Glomerular endothelial cell (primary cell): ENCODE measurements at places on chromosomes 12 and 14. TPM values are rescaled to one million over a fixed set of nuclear protein-coding genes. Genes with fewer than 3 reads are reported as not detected.
A peak's percentile ranks its signal among the peaks of the same experiment; 100 is the strongest.

- no peak for DNase-seq
Measured at GRCh38 chr12:116400636-116401372, 123.3 kb upstream of the MED13L start.

GRCh38 chr12:116257215-116257614 is 20.3 kb downstream of the MED13L start:
- DNase-seq = no peak

Gene FOXA1
- 0.44 and 3.3 TPM in 2 replicates for total RNA-seq

DNA sequence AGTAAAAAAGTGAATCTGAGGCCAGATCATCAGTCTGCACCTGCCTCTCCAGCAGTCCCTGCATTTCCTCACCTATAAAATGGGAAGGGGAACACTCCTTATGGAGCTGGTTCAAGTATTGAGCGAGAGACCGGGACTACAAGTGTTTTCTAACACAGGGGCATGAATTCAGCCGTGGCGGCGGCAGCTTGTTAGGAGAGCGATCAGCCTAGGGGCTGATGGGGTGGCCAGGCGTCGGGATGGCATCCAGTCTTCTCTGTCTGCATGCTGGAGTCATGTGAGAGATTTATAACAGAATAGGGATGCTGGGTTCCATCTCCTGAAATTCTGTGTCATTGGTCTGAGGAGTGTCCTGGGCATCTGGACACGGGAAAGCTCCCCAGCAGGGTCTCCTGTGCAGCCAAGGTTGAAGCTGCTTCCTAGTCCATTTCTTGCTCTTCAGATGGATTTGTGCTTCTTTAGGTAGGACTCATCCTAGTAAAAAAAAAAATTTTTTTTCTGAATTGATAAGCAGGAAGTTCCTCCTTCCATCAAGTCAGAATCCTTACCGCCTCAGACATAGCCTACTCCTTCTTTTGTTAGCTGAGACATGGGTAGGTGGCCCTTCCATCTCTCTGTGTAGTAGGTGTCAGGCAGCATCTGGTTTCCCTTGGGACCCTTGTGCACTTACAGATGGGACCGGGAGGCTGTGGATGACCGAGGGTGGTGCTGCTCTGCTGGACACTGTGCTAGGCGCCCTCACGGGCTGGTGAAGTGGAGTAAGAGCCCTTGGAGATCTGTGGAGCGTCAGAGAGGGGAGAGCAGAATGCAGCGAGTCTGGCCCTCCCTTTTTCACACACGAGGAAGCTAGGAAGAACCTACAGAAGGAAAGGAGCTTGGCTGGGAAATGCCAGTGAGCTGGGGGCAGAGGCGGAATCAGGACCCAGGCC is 146.7 kb downstream of the TSPAN9 start:
- no peak for DNase-seq

GRCh38 chr14:47619392-47619791 is 56.0 kb downstream of the MDGA2 start:
- DNase-seq = no peak

GRCh38 chr14:74906925-74907521 is 16.0 kb downstream of the RPS6KL1 start:
- DNase-seq = no peak

- DNase-seq = no peak
Measured at GRCh38 chr12:110639336-110640141, 25.6 kb downstream of the TCTN1 start.

DNA sequence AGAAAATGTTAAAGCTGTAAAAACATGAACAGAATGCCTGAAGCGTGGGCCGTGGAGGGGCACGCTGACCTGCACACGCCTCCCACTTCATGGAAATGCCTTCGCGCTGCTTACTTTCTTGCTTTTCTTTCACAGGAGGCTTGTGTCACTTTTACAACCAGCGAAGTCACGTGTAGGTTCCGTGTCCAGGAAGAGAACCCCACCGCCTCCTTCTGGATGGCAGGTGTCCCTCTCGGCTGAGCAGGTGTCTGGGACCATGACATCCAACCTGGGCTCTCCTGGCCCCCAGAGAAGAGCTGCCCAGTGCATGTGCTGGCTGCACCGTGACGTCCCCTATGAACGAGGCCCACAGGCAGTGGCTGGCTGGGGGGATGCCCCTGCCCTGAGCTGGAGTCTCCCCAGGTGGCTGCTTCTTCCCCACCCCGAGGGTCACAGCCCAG is 345.0 kb upstream of the SFSWAP start:
- DNase-seq = no peak

- DNase-seq = no peak
Measured at GRCh38 chr12:76688631-76689030, 75.3 kb upstream of the ZDHHC17 start.

DNA sequence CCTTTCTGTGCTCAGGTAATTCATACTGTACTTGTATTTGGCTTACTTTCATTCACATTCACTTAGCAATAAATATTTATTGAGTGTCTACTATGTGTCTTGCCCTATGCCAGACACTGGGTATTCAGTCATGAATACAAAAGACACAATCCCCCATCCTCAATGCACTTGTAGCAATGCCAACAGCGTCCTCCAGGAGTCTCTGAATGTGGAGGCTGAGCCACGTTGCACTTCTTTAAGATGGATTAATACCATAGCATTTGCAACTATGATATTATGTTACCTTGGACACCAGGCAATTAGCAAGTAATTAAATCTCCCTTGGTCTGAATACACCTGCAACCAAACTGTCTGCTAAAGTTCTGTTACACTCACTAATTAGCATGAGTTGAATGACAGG is 58.8 kb downstream of the OTX2 start:
- DNase-seq = no peak

- peak; percentile 45 for DNase-seq
Measured at GRCh38 chr12:45762185-45763110, 32.9 kb downstream of the ARID2 start.

GRCh38 chr12:109596418-109597244 is 23.0 kb downstream of the MVK start:
- DNase-seq = no peak
